Activated T-cell treated with anti-CD3 and anti-CD28 coated beads, Interleukin-2, amount 50 U/mL, for 72 hours (primary cell): ENCODE measurements at places on chromosomes 6 and 20.

GRCh38 chr6:7687145-7688111 lies 38.5 kb upstream of the BMP6 start:
- no peak for DNase-seq

GRCh38 chr20:10651227-10651990 lies 22.4 kb downstream of the JAG1 start:
- DNase-seq, result no peak

GRCh38 chr20:11906626-11907480 lies 10.8 kb upstream of the BTBD3 start:
- no peak for DNase-seq

DNA sequence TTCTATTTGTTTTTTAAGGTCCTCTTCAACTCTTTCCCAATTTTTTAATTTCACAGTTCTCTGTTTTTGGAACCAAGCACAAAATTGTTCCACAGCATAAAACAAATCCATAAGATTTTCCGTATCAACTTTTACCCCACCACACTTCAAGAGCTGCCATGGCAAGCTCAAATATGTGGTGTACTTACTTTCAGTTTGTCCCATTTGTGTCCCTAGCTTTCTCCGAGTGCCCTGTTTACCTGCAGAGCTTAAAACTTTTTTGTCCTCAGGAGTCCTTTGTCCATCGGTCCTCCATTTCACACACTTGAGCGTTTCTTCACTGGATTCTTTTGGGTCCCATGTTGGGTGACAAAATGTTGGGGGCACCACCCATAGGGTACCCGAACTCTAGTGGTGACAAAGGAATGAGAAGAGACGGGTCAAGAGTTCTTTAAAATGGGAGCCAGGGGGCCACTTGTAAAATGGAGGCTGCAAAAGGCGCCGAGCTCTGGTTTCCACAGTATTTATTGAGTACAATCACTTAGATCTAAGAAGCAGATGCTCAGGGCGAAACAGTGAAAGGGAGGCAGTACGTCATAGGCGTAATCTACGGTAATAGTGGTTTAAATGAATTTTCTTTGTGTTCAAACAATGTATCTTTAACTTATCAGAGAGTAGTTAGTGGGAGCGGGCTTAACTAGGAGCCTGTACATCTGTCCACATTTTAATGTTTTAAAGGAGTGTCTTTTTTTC lies 39.8 kb upstream of the SERINC1 start:
- no peak for DNase-seq

- DNase-seq, result no peak
These were observed 997.4 kb downstream of the HACE1 start for GRCh38 chr6:103862297-103862696.

DNA sequence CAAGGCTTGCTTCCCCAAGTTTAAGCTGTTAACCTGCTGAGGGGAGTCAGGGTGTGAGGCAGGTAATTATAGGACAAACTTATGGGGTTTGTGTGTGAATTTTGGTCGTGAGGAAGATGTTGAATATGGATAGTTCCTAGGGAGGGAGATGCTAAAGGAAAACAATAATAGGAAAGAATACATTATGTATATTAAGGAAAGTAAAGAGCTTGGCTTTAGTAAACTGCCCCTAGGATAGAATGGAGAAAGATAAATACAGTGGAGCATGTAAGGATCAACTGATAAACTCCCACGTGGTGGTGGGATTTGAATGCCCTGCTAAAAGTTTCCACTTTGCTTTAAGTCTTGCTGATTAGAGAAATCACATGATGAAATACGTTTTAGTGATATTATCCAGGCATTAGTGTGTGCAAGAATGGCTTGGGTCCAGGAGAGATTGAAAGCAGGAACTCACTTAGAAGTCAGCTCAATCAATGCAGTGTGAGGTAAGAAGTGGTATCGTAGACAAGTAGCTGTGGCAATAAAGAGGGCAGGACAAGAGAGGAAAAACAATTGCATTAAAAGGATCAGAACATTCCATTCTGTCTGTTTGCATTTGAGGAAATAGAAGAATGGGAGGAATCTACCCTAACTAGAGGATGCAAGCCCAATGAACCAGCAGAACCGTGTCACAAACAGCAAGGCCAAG lies 52.5 kb downstream of the RPS12 start:
- no peak for DNase-seq

DNA sequence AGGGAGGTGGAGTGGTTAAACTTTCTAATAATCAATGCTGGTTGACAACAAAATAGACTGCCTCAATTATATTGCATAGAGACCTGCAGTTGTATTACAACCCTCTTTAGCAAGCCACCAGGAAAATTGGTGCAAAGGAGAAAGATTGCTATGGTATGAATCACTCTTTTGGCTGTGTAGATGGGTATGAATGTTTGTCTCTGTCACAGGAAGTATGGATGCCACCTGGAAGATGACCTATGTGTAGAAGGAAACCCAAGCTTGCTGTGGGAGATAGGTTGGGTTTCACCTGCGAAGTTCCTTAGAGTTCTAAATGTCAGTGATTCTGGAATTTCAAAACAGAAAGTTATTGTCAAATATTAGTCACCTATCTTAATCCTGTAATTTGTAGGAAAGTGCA lies 134.6 kb downstream of the SOBP start:
- DNase-seq, result no peak

DNA sequence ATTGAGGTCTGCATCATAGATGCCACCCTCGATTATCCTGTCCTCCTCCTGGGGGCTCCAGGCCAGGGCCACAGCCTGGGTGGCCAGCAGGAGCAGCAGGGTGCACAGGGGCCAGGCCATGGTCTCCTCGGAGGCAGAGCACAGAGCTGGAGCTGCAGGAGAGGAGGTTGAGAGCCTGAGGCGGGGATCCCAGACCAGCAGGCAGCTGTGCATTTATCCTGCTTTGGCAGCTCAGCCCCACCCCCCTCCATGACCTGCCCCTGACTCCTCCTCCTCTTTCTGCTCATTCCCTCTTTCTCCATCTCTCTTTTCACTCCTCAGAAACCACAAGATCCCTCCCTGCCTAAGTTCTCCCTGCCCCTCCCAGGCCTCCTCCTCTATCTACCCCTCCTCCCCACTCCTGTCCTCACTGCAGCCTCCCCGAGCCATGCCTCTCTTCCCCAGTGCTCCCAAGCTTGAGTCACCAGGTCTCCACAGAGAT lies at the start of gene CST2:
Gene CST2 (minus strand): TSS at position 189 of the 481 bp plus-strand sequence. CDS start 69 bp downstream, at position 120.
- no peak for DNase-seq

- no peak for DNase-seq
These were observed 159.5 kb downstream of the VEGFA start for GRCh38 chr6:43929511-43929910.

- DNase-seq, result no peak
These were observed 11.4 kb upstream of the DUSP22 start for GRCh38 chr6:280775-281468.

DNA sequence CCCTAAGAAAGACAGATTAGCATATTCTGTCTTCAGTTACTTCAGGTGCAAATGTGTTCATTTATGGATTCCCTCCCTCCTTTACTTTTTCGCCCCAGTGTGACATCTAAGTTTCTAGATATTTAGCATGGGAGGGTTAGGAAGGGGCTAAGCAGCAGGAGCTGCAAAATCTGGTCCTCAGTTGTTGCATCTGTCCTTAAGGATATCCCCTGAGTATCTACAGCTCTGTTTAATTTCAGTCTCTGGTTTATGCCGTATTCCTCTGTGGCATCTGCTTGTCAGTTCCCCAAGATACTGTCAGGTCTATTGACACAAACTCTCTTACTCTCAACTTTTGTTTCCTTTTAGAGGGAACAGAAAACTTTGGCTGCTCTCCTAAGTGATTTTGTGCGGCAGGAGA lies 754.6 kb upstream of the MAP3K7 start:
- no peak for DNase-seq
